A549 treated with ZK216348 at 1 μM for 4 hours (cell line): ENCODE measurements at places on chromosomes 4 and X. TPM values are rescaled to one million over a fixed set of nuclear protein-coding genes. Genes with fewer than 3 reads are reported as not detected.

Gene PCDH18
- total RNA-seq = not detected in 5 replicates

Gene ADGRG4
- total RNA-seq = not detected in 5 replicates

Gene SSX3
- total RNA-seq = not detected in 5 replicates

Gene MAGEB1
- total RNA-seq = not detected in 5 replicates

Gene ODAPH
- 1.6 TPM in 1 of 5 replicates, not detected in the others for total RNA-seq

Gene SYTL5
- total RNA-seq = 0.16 to 0.40 TPM (median 0.31 TPM) in 5 replicates

Gene NEK1
- total RNA-seq = 1.9 to 3.7 TPM (median 2.9 TPM) in 5 replicates

Gene ENAM
- total RNA-seq = not detected in 5 replicates

Gene ZCCHC13
- not detected in 5 replicates for total RNA-seq

Gene MXRA5
- not detected in 5 replicates for total RNA-seq
